ENCODE measurements at places on chromosomes 2 and 18.

DNA sequence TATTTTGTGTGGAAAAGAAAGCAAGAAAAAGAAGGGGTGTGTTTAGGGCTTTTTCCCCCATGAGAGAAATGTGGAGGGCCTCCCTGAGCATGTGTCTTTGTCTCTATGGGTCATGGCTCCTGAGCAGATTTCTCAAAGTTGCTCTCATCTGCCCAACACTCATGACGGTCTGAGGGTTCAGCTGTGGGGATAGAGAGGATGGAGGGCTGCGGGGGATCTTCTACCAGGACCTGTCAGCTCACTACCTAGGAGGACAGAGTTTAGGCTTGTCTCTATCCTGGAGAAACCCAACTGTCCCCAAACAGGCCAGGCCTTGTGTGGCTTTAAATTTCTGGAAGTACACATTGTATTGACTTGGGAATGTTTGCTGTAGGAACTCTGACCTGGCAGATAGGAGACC is 342.2 kb downstream of the MYCN start:
- DNase-seq: no peak

DNA sequence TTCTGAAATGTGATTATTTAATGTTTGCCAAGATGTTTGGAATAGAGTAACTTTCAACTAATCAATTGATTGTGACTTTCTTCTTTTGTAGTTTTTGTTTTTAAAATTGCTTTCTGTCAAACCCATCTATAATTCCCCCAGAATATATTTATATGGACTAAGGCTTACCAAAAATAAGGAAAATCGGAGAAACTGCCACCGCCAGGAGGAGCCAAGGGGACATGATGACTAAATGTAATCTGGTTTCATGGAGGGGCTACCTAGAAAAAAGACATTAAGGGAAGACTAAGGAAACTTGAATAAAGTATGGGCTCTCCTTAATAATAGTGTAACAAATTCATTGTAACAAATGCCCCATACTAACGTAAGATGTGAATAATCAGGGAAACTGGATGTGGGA is 19.5 kb downstream of the BOLA3 start:
- no peak for DNase-seq

- DNase-seq: no peak
Observed at GRCh38 chr2:240467659-240468302, 32.3 kb downstream of the GPC1 start.

DNA sequence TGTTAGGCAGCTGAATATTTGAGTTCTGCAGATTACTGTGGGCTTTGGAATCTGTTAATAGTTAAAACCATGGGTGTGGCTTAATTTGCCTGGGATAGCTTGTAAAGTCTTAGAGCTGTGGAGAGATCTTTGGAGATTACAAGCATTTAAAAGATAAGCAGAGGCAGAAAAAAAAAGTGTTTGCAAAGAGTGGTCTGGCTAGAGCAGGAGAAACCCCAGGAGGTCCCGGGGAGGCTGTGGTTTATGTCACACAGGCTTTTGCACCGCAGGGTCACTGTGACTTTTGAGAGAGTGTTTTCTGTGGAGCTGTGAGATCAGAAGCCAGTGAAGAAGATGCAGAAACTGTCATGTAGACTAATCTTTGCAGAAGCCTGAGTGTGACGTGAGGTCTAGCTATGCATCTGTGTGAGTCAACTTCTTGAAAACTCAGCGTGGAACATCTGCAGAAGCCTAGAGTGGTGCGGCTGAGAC is 49.0 kb downstream of the SETBP1 start:
- DNase-seq: no peak

DNA sequence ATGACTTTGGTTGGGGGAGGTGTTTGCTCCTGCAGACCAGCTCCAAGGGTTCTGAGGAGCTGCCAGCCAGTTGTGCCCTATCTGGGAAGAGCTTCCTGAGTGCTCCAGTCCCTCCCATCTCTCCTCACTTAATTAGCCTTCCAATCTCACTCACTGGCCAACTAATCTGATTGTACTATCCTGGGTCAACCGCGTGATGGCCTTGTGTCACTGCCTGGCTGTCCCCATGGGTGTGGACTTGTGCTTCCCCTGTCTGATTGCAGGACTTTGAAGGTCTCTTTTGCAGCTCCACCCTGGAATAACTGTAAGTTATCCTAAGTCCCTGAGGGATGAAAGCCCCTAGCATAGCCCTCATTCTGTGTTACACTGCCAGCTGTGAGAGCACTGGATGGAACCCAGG is 65.0 kb downstream of the SLC4A5 start:
- DNase-seq: no peak

DNA sequence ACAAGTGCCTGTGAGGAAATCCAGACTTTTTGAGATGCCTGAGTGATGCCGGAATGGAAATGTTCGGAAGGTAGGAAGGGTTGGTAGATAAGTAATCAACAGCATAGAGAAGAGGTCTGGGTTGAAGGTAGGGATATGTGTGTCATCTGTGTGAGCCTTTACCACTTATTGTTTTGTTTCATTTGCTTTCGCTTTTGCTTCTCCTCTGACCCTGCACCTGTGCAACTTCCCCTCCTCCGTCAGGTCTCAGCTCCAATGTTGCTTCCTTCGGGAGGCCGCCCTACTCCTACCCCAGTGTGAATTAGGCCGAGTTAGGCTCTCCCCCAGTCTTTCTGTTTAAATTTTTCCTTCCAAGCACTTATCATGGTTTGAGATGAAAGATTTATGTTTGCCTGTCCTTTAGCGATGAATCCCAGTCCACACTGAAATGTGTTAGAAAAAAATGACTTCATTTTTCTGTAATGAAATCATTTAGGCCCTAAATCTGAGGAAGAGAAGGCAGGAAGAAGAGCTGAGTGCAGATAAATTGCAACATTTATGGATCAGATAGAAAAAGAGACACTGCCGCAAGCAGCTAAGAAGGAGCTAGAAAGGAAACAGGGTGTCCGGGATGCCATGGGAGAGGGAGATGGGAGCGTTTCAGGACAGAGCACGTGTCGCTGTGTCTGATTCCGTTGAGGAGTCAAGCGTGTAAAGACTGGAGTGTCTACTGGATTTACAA is 139.6 kb upstream of the PELI1 start:
- no peak for DNase-seq

- no peak for DNase-seq
Observed at GRCh38 chr2:138336146-138336545, 165.4 kb upstream of the SPOPL start.

DNA sequence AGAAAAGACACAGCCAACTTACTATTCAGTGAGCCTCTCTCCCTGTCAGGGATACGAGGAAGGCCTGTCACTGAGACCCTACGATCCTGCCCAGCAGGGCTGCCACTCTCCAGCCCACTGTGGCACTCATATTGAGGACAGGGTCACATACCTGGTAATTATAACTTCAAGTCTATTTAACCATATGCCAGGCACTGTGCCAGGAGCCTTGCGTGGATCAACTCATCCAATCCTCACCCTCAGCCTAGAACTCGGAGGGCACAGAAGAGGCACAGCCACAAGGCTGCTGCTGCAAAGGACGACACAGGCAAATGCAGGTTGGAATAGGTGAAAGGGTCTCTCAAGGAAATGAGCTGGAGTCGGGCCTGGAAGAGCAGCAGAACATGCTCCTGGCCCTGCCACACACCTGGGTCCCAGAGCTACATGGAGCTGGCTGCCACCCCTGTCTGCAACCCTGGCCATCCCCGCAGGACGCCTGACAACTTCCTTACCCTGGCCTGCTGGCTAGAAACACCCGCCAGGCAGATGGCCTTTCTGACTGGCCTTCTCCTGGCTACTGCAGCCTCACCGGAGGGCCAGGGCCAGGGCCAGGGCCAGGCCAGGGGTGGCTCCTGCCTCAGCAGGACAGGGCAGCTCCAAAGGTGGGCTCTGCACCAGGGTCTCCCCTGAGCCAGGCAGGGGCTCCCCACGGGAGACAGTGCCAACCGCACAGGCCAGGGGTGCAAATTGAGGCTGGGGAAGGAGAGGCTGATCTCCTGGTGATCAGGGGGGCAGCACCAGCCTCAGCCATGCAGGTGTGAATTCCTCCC is 32.1 kb upstream of the SLC66A3 start:
- DNase-seq: no peak

GRCh38 chr18:54389143-54389505 is 31.4 kb downstream of the C18orf54 start:
- DNase-seq: no peak

GRCh38 chr18:11553098-11553940 is 56.1 kb upstream of the SLC35G4 start:
- DNase-seq: no peak

DNA sequence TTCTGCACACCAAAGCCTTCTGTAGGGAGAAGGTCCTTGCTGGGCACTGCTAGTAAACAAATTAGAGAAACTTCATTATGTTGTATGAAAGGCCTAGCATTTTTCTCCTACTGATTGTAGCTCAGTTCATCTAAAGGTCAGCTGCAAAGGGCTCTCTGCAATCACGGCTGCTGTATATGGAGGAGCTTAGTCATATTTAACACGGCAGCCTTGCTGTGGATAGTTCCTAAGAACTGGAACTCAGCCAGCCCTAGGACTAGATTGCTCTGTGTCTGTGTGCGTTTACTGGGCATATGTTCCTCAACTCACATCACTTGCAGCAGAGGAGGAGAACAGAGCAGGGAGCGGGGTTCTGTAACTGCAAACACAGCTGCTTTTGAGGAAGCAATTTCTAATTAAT is 1103.9 kb upstream of the KLHL29 start:
- DNase-seq: peak; percentile 57

DNA sequence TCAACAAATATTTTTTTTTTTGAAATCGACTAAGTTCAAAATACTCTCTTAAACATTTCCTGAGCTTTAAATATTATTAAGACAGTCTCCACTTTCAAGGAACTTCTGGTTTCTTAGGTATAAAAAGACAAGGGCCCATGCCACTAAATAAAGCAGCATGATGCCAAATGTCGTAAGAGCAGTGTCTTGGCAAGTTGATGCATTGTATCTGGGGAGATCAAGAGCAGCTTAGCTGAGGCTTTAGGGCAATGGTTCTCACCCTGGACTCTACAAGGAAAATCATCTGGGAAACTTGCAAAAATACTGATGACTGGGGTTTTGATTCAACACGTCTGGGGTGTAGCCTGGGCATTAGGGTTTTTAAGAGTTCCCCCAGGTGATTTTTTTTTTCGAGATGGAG is 41.3 kb downstream of the COL4A3 start:
- no peak for DNase-seq

DNA sequence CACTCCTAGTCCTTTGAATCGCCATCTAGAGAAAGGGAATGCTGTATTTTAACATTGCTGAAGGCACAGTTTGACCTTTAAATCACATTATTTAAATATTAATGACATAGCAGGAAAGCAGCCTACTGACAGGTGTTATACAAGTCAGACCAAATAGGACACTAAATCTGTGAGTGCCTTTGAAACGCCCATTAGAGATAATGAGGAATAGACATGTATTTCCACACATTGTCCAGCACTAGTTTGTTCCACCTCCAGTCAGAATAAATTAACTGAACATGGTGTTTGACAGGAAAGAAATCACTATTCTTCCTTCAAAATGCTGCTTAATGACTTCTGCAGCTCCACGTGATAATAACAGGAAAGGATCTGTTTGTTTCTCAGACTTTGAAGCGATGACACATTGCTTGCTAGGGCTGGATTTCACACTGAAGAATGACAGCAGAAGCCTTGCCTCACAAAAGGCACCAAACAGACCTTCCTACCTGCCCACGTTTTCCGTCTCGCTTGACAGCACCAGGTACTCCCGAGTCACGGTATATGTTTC is 90.5 kb upstream of the DDX18 start:
- no peak for DNase-seq

DNA sequence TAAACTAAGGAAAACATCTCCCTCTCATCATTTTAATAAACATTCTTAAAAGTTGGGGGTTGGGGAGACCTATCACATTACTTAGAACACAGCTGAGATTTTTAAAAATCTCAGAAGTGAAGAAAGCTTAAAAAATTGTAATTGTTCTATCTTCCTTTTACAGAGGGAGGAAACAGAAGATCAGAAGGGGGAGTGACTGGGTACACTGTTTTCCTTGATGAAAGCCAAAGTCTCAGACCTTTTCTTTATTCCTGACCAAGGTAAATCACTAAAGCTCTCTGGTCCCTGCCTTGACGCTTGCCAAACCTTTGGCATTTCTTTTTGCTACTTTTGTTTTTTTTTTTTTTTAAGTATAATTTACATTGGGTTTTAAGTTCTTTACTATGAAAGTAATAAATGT is 85.0 kb upstream of the DTNB start:
- no peak for DNase-seq

GRCh38 chr18:77032181-77032701 is 100.3 kb downstream of the MBP start:
- no peak for DNase-seq

- no peak for DNase-seq
Observed at GRCh38 chr2:42196070-42196402, 26.9 kb downstream of the EML4 start.

- no peak for DNase-seq
Observed at GRCh38 chr2:119693967-119694366, 15.0 kb downstream of the TMEM177 start.

GRCh38 chr2:173358616-173359015 is 3.9 kb downstream of the CDCA7 start:
- no peak for DNase-seq

- DNase-seq: no peak
Observed at GRCh38 chr18:41128545-41128944, 826.5 kb upstream of the PIK3C3 start.

DNA sequence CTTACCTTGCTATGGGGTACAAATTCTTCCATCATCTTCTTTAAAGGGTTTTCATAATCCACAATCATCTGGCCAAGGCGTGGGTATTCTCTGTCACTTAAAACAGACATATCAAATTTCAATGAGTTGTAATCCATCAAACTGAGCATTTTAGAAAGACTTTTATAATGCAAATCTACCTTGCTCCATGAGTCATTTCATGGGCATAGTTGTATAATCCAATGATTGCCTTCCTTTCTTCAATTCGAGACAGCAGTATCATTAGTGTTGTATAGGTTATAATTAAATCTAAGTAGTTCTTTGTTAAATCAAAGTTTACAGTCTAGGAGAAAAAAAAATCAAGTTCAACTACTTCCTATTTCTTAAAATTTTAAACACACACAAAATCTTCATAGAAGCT is 36.3 kb downstream of the NCKAP1 start:
- no peak for DNase-seq

GRCh38 chr2:142989273-142990204 is 112.1 kb downstream of the KYNU start:
- DNase-seq: peak; percentile 20

GRCh38 chr18:34805103-34805877 is 95.2 kb downstream of the DTNA start:
- DNase-seq: no peak

DNA sequence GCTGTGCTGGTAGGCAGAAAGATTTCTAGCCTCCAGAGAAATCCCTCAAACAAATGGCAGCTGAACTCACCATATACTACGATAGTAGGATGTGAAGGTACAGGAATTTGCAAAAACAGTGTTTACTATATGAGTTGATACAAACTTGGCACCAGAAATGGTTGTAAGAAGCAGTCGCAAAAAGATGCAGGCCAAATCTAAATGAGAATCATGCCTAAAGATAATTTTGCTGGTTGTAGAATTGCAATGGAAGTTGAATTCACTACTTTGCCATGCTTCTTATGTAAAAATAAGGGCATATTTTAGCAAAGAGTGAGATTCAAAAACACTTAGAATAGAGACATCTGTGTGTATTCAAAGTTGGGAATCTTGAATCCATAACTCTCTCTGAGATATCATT is 924.7 kb downstream of the SUCLG1 start:
- no peak for DNase-seq
